ENCODE measurements at places on chromosomes 5 and 9.

DNA sequence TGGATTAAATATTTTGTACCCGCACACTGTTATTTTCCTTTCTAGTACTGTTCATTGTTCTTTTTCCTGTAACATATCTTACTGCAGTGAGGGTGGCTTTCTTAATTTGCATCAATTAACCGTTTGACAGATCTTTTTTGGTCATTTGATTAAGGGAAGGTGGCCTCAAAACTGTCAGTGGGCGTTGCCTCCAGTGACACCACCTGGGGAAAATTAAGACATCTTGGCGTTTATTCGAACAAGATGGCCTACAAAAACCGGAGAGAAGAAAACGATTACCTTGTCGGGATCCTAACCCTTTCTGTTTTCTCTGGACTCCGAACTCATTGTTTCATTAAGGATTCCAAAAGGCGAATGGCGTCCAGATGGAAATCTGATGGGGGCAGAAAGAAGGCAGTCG, 2.0 kb downstream of the BASP1 start:
- DNase-seq = no peak

DNA sequence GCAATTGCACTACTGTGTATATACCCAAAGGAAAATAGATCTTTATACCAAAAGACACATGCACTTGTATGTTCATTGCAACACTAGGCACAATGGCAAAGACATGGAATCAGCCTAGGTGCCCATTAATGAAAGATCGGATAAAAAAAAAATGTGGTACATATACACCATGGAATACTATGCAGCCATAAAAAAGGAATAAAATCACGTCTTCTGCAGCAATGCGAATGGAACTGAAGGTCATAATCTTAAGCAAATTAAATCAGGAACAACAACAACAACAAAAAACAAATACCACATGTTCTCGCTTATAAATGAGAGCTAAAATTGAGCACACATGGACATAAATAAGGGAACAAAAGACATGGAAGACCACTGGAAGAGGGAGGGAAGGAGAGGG, 266.7 kb upstream of the CDH18 start:
- no peak for DNase-seq

GRCh38 chr9:71472400-71472799, 295.9 kb downstream of the CEMIP2 start:
- DNase-seq = no peak

DNA sequence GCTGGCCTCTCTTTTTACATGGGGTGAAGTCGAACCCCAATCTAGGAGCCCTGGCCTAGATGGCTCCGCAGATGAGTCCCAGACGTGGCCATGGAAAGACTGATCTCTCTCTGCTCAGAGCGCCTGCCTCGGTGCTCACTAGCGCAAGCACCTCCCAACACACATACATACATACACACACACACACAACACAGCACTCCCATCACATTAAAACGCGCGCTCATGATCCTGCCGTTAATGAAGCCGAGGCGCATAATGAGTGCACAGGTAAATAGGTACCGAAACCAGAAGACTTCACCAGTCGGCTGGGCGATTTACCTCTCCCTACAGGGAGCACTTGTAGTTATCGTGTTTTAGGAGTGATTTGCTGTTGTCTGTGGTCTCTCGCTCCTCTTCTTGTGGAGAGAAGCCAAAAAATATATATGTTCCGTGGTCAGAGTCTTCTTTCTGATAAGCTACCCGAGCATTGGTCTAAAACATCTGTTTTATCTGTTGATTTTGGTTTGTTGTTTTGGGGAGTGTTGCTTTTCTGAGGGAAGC, 207.7 kb downstream of the MEF2C start:
- no peak for DNase-seq

DNA sequence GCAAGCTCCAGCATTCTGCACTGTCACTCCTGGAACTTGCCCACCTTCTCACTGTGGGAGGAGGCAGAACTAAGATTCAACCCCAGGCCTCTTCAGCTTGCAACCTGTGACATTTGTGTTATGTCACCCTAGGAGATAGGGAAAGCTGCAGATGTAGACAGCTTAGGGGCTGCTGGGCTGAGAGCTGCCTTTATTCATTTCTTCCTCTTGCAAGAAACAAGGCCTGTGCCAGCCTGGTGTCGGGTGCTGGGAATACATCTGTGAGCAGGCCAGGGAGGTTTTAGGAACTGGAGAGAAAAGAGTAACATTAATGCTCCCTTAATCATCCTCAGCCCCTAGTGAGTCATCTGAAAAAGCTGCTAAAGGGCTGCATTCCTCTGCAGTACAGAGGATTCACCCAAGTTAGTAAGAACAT, 101.8 kb downstream of the FGF18 start:
- no peak for DNase-seq

- no peak for DNase-seq
These were observed 560 bp upstream of the NDUFS6 start for GRCh38 chr5:1800472-1801221.

- no peak for DNase-seq
These were observed 3.0 kb downstream of the NADK2 start for GRCh38 chr5:36238502-36239295.

DNA sequence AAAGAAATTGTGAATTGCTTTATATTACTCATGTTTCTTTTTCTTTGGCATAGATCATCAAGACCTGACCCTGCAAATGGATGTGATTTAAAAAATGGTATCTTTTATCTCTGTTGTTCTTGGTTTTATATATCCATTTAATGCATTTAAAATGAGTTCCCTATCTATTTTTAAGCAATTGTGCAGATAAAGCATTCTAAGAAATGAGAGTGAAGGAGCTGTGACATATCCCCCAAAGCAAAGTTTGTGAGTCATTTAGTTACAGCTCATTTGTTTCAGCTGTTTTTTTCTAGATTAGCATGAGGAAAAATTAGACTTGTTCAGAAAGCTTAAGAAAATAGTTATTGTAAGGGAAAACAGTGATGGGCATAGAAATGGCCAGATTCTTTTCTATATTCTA, 7.6 kb upstream of the ELOVL7 start:
- DNase-seq = no peak

GRCh38 chr5:14416621-14417275, 164.8 kb upstream of the OTULINL start:
- no peak for DNase-seq

- no peak for DNase-seq
These were observed 290.0 kb downstream of the ACTL7B start for GRCh38 chr9:108565651-108566378.

GRCh38 chr9:93155716-93156474, 21.8 kb upstream of the NINJ1 start:
- no peak for DNase-seq

GRCh38 chr5:132492386-132493125, 2.0 kb upstream of the IRF1 start:
- DNase-seq = no peak

GRCh38 chr5:116409591-116410296, 164.9 kb downstream of the SEMA6A start:
- no peak for DNase-seq

DNA sequence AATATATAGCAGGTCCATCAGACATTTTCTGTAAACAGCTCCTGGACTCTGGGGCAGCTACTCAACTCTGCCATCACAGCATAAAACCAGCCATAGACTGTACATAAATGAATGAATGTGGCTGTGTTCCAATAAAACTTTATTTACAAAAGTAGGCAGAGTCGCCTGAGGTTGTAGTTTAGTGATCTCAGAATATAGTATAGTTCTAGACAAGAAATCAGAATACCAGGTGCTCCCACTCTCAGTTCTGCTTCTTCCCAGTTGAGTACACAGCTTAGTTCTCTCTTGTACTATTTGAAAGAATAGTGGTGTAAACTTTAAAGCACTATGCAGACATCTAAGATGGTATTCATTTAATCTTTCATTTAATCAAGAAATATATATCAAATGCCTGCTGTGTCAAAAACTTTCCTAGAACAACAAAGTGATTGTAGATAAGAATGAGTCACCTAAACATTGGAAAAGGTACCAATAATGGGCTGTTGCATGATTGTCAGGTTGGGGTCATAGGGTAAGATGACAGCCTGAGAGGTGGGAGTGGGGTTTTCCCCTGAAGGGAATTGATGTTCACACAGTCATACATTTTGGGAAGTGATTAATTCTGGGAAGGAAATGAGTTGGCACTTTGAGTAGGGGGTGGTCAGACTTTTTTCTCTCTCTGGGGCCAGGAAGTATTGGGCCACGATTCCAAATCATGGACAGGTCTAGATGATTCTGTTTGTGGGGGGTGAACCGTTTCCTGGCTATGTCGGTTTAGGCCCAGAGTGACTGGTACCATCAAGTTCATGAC, 37.0 kb downstream of the TNFSF8 start:
- DNase-seq = no peak

DNA sequence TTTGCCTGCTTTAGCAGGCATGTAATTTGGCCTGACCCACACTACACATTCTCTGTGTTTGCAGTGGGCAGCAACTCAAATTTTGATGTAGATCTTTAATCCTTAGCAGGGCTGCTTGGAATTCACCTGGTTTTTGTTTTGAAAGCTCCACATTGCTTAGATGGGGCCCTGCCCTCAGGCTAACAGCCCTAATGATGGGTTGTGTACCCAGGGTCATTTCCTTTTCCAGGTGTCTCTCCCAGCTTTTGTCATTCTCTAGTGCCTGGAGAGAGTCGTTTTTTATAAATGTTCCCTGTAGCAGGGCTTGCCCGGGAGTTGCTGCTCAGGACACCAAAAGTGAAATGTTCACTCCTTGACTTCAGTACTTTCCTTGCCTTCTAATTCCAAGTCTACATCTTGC, 126.3 kb downstream of the TRIO start:
- no peak for DNase-seq

DNA sequence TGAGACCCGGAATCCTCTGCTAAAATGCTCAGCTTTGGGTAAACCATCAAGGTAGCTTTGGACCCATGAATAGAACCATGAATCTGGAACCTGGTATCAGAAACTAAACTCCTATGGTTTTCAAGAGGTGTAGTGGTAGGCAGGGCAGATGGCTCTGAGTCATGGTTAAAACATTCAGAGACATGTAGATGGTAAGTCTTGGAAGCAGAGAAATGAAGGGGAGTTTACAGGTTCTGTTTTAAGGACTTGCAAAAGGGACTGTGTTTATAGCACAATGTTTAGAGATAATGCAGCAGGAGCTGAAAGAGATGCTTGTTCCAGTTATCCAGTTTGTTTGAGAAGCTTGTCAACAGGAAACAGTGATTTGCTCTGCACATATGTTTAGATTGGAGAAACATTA, 36.0 kb upstream of the FBN2 start:
- no peak for DNase-seq

GRCh38 chr5:173973616-173973969, 15.4 kb upstream of the C5orf47 start:
- no peak for DNase-seq

DNA sequence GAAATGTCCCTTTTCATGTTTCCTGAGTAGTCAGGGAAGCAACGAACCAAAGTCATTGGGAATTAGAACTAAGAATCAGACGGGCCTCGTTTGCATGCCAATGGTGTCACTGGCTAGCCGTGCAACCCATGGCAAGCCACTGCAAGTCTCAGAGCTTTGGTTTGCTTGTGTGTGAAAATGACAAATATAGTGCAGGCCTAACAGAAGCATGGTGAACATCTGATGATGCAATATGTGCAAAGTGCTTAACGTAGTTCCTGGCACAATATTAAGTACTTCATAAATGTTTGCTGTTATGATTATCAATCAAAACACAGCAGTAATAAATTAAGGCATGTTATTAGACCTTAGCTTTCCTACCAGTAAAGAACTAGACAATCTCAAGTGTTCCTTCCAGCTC, 118.0 kb upstream of the TRIM32 start:
- DNase-seq = no peak

DNA sequence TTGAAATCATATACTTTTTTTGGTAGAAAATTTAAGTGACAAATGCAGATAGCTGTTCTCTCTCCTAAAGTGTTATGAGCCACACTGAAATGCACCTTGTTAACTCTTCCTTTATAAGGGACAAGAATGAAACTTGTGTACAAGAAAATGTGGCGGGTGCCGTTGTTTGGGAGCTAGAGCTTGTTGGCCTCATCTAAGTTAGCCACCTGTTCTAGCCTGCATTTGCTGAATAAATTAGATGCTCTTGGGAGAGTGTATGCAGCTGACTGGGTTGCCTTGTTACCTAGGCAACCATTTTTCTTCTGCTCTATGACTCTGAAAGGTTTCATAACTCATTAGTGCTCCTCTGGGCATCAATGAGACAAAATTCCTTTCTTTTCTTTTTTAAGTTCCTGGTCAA, 174.3 kb downstream of the TAF11L14 start:
- no peak for DNase-seq

- DNase-seq = no peak
These were observed 23.4 kb upstream of the CAMSAP1 start for GRCh38 chr9:135930446-135931345.

DNA sequence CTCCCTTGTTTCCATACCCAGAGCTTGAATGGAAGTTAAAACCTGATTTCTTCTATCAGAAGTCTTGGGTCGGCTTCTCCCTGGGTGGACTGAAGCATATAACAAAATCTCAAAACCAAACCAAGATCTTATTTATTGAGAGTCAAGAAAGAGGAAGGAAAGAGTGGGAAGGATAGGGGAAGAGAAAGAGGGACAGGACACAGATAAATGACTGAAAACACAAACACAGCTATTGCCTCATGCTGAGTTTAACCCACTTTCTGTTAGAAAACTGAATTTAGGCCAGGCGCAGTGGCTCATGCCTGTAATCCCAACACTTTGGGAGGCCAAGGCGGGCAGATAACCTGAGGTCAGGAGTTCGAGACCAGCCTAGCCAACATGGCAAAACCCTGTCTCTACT, 92.9 kb downstream of the PALM2AKAP2 start:
- no peak for DNase-seq

- DNase-seq = no peak
These were observed 10.0 kb upstream of the ATG10 start for GRCh38 chr5:81961651-81962440.

DNA sequence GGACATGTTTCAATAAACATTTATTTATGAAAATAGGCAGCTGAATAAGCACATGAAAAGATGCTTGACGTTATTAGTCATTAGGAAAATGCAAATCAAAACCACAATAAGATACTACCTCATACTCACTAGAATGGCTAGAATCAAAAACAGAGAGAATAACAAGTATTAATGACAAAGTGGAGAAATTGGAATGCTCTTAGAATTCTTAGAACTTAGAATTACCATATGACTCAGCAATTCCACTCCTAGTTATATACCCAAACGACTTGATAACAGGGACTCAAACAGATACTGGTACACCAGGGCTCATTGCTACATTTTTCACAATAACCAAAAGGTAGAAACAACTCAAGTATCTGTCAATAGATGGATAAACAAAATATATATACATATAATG, 15.1 kb upstream of the TRIM36 start:
- DNase-seq = no peak

DNA sequence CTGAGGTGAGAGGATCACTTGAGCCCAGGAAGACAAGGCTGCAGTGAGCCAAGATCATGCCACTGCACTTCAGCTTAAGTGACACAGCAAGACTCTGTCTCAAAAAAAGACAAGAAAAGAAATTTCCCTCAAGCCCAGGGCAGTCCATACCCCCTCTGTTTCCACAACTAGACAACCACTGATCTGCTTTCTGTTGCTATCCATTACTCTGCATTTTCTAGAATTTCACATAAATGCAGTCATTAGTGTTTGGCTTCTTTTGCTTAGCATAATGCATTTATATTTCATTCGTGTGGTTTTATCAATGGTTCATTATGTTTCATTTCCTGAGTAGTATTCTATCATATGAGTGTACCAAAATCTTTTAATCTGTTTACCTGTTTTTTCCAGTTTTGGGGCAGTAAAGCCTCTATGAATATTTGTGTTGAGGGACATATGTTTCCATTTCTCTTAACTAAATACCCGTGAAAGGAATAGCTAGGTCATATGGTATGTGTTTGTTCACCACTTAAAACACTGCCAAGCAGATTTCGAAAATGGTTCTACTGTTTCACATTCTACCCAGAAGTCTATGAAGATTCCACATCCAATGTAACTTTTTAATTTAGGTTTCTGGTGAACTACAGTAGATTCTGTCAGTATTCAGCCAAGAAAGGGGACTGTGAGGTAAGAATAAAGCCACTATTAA, 271.8 kb downstream of the ZNF608 start:
- DNase-seq = no peak
